ENCODE measurements at places on chromosomes 7 and 10.

DNA sequence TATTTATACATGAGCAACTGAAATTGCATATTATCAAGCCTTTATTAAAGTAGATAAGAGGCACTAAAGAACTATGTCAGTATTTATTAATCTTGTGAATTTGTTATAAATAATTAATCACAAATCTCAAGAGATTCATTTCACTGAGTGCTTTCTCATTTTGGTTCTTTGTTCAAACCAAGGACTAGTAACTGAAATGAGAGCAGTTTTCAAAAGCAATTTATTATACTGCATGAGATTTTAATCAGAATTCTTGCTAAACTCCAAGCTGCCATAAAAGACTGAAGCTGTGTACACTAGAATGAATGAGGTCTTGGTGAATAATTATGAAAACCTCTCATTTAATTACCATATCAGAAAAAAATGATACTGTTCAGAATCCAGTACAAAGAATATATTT is 224.8 kb upstream of the IMMP2L start:
- no peak for DNase-seq

DNA sequence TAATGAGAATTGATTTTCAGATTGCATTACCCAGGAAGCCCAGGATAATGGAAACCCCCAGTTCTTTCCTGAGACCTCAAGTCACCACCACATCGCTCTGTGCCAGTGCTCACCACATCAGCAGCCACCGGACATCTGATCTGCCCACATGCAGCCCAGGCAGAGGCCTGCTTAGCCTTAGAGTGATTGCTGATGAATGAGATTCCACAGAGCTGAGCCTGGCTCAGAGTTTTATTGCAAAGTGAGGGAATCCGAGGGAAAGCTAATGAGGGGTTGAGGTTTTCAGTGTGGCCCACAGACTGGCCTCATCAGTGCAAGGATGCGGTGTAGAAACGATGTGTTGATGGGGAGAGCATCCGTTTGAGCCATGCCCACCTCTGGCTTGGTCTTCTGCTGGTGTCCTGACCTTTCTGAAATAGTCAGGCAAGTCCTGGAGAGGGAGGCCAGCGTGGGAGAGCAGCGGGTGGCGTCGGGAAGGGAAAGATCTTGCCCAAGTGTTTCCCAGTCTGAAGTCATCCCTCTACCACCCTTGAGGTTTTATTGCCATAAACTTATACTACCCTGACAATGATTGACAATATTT is 120.3 kb downstream of the ITIH5 start:
- no peak for DNase-seq

GRCh38 chr10:1241322-1241890 is 185.2 kb downstream of the WDR37 start:
- no peak for DNase-seq

DNA sequence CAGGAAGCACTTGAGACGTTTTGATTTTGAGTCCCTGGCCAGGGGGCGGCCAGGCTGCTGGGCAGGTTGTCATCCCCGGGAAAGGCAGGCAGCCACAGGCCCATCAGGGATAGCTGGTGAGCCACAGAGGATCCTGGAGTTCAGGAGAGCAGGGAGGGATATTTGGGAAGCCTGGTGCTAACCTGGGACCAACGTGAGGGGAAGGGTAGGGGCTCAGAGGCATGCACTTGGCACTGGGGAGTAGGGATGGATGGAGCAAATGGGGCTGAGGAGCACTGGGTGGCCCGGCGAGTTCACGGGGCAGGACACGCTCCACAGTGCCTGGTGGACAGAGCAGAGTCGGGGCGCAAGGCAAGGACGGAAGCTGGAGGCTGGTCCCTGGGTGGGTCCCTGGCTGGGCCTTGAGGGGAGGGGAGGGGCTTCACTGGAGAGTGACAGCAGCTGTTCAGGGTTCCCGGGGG is 30.2 kb downstream of the LRRC27 start:
- DNase-seq = no peak

- no peak for DNase-seq
These were observed 741.3 kb downstream of the PHTF2 start for GRCh38 chr7:78539825-78540224.

DNA sequence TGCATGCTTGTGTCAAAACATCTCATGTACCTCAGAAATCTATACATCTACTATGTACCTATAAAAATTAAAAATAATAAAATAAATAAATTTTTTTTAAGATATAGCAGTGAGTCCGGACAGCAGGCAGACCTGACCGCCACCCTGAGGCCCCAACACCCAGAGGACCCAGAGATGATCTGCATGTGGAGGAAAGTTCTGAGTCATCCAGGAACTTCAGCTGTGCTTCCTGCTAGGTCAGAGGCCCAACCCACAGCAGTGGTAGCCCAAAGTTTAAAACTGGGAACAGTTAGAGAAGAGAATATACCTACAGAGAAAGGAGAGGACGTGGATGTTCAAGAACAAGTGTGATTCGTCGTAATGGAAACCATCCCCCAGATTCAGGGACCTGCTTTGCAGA is 683.7 kb upstream of the NRP1 start:
- no peak for DNase-seq

DNA sequence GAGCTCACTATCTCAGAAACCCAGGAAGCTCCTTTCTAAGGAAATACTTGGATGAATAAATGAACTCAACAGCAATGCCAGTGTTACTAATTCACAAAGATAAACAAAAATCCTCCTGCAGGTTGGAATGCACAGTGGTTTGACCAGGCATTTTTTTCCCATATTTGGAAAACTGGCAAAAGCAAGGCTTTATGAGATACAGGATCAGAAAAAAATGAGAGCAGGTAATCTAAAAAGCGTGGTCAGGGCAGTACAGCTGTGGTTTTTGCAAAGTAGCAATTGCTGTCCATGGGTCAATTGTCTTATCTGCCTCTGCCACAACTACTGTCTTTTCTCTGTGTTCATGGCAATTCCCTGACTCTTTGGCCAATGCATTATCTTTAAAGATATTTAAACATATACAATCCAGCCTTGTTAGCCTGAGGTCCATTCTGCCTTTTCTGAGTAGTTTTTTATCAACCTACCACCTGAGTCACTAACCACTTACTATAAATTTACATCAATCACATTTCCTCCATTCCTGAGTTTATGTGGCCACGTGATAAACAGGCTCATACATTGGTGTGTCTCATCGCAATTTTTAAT is 564.5 kb upstream of the IGFBP3 start:
- no peak for DNase-seq

- DNase-seq = no peak
These were observed 54.2 kb downstream of the PTPRE start for GRCh38 chr10:127961071-127961470.

- DNase-seq = no peak
These were observed 87.3 kb upstream of the PLXDC2 start for GRCh38 chr10:19728964-19729363.

GRCh38 chr7:57425969-57426628 is 23.9 kb upstream of the ZNF716 start:
- DNase-seq = no peak
